Ecto neural progenitor cell (in vitro differentiated cells): ENCODE measurements at places on chromosomes 13 and 19.

- no peak for DNase-seq
Observed at GRCh38 chr19:38168637-38169036, 55.4 kb downstream of the DPF1 start.

DNA sequence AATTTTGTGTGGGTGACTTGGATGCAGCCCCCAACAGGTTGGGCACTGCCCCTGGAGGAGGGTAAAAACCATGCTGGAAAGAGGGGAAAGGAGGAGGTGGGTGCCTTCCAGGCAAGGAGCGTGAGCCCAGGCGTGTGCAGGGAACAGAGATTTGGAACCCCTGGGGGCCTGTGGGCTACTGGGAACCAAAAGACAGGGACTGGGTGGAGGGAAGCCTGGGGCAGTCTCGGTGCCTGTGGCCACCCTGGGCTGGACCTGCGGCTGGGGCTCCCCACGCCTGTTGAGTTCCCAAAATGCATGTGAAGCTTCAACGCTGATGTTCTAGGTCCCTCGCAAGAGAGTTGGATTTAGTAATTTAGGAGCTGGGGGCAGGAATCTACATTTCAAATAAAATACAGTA is 24.8 kb downstream of the GGACT start:
- DNase-seq, result no peak

- no peak for DNase-seq
Observed at GRCh38 chr19:16066611-16067104, 9.6 kb upstream of the TPM4 start.

- no peak for DNase-seq
Observed at GRCh38 chr13:42750794-42751193, 30.6 kb upstream of the FAM216B start.

- DNase-seq, result no peak
Observed at GRCh38 chr19:32680986-32681385, 5.3 kb downstream of the RGS9BP start.

- DNase-seq, result no peak
Observed at GRCh38 chr13:111562716-111563115, 242.3 kb downstream of the TEX29 start.

- no peak for DNase-seq
Observed at GRCh38 chr13:25379011-25379410, 7.2 kb downstream of the ATP8A2 start.

DNA sequence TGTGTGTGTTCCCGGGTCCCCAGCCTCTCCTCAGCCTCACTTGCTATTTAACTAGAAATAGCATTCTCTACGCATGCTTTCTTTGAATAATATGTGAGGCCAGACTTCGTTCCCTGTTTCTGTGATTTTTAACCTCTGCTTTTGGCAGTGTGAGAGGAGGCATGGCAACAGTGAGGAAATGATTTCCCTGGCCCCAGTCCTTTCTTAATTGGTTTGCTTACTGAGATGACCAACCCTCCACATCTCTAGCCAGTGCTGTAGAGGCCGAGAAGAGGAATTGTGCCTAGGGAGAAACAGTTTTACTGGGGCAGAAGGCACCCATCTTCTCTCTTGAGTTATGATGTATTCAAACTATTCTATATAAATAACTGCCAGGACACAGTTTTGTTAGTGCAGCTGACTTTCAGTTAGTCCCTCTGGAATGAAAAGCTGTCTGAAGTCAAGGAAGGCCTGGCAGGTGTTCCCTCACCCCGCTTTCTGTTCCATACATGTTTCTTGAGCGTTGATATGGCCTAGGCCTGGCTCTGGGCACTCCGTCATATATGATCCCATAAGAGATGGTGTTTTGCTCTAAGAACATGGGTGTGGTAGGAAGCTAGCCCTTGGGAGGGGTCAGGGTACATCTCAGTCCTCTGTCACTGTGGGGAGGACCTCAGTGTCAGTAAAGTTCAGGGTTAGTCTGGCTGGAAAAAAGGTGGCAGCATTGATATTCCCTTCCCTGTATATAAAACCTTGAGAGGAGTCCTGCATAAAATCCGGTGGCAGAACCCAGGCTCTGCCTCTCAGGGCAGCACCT is 73.7 kb upstream of the NPAS1 start:
- no peak for DNase-seq

DNA sequence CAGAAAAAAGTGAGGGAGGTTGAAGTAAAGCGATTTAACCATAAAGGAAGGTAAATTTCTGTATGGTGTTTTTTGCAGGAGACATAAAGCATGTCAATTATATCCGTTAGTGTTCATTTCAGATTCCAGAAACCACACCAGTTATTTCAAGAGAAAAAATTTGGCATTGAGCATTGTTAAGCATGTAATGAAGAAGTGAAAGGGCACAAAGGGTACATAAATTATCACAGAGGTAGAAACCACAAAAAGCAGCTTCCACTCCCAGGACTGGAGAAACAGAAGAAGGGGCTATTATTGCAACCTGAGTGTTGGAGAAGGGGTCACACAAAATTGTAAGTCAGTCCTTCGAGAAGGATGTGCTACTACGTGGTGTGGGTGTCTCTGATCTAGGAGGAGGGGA is 72.2 kb upstream of the DACH1 start:
- DNase-seq, result no peak

- no peak for DNase-seq
Observed at GRCh38 chr13:73321043-73321442, 262.2 kb downstream of the KLF5 start.

GRCh38 chr19:2848616-2849015 is 7.3 kb downstream of the ZNF555 start:
- no peak for DNase-seq
